ENCODE measurements at places on chromosomes 2 and 18.

DNA sequence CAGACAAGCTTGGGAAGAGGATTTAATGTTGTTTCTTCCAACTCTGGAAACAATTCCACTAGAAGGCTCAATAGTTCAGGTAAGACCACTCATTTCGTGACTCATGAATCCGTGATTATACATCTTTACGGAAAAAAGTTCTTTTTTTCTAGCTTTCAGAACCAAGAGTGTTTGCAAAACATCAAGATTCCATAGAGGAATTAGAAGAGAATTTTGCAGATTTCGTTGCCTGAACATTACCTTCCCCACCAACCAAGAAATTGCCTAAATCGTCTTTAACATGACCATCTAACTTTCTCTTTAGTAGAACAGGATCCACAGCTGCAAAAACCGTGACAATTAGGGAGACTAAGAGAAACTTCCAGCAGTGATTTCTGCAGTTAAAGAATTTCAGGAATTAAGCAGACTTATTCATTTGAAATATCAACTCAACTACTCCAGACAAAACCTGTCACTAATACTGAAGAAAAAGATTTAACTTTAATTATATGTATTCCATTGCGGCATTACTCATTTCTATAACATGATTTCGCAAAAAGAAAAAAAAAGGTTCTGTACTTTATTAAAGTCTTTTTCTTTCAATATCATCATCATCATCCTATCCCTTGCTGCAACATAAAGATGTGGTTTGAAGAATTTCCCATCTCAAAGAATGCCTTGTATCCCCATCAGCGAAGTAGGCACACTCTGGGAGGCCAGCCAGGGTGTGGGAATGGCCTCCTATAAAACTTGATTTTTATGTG lies 1.9 kb upstream of the NAB1 start:
- no peak for DNase-seq

GRCh38 chr18:7686278-7686677 lies 119.2 kb downstream of the PTPRM start:
- no peak for DNase-seq

DNA sequence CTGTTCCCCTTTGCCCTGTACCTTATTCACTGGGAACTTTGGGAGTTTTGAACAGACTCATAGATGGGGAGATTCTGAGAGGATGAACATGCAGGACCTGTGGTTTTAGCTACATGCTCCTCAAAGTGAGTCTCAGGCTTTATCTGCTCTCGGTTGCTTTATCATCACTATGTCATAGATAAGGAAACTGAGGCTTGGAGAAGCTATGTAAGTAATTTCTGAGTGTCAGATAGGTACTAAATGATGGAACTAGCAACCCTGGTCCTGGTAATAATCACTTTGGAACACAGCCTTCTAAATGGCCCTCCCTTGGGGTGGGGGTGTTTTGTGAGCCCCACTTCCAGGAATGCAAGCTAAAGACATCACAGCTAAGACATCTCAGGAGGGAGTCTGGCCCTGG lies 186.2 kb upstream of the MEX3C start:
- DNase-seq, result no peak

GRCh38 chr2:69943000-69943842 lies 18.2 kb downstream of the ASPRV1 start:
- DNase-seq, result no peak

GRCh38 chr2:209619782-209620181 lies 151.8 kb upstream of the UNC80 start:
- no peak for DNase-seq

DNA sequence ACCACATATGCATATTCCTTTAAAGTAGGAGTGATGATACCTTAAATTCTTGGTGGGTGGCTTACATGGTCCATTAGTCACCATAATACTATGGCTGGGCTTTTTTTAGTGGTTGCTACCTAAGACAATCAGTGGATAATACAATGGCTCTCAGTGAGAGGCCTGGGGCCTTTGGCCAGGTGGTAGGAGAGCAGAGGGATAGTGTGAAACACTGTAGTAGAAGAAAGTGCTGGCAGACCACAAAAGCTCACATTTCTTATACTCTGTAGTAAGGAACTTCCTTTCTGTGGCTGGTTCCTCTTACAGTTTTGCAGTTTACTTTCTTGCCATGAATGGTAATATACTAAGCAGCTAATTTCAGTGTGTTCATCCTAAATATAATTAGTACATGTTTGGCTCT lies 583.5 kb downstream of the XIRP2 start:
- DNase-seq, result no peak

GRCh38 chr2:31231571-31232302 lies 2.2 kb upstream of the EHD3 start:
- peak; percentile 16 for DNase-seq

- no peak for DNase-seq
These were observed 328.2 kb upstream of the COL3A1 start for GRCh38 chr2:188645986-188646385.

DNA sequence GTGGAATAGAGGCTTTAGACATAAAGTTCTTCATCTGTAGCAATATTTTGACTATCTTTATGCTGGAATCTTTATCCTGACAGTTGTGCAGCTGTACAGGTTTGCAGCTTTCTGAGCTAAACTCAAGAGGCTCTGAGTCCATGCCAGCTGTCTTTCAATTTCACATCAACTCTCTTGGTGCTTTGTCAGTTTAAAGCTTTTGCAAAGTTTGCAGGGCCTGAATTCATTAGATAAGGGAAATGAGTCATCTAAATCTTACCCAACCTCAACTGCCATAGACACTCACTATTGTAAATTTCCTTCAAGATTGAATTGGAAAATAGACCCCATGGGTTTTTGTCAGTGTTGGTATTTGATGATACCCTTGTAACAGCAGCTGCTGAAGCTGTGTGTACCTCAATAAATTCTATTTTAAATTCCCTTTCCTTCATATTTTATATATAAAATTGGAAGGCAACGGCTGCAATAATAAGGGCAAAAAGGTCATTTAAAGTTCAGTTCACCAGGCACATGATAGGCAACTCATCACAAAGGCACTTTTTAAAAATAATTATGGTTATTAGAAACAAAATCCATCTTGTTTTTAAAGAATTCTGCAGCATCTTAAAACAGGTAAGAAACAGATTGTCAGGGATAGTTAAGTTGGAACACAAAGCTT lies 169.9 kb upstream of the SLC39A10 start:
- DNase-seq, result no peak

DNA sequence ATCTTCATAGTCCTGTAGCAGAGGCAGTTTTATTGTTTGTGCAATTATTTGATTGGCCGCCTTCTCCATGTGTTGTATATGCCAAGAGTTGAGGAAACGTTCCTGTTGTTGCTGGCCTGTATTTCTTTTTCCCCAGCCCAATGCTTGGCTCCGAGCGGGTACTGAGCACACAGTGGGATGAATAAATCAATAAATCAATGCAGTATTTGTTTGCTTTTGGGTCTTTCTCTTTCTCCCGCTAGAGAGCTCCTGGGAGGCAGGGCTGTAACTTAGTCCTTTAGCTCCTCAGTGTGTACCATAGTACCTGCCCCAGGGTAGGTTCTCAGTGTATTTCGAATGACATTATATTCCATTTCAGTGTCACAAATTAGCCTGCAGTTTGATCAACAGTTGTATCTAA lies 71.8 kb downstream of the ICOS start:
- DNase-seq, result no peak

GRCh38 chr2:41932241-41933045 lies 115.4 kb upstream of the PKDCC start:
- peak; percentile 89 for DNase-seq

DNA sequence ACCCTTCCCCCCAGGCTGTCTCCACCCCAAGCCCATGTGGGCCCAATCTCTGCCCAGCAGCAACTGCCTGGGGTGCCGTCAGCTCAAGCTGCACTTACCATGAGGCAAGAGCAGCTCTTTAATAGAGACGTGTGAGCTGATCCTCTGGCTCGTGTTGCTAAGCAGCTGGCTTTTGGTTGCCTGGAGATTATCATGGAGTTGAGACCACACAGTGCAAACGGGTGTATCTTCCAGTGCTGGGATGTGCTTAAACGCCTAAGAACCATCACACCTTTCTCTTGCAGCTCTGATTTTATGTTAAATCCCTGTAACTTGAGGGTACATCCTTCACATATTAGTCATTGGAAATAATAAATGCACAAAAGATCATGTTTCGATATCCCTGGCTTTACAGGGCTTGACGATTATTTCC lies 271.1 kb downstream of the PRKCE start:
- no peak for DNase-seq

DNA sequence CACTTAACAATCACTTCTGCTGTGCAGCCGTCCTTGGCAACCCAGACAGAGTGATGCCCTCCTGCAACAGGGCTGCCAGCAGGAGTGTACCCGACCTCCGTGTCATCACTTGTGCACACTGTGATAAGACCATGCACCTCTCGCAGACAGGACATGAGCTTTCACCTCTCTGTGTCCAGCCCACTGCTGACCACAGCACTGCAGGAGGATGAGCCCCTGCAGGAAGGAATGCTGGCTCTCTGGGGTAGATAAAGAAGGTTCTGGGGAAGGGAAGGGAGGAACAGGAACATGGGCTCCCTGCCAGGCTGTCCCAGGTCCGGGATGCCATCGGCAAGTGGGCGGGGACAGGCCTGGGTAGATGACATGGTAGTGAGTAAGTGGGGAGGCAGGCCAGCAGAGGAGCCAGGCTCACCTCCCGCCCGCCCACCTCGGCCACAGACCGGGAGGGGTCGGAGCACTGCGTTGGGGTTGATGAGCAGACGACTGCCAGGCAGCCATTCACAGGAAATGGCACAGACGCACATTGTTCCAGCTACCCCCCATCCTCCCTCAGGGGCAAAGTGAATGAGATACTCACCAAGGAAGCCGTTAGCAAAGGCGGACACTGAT lies 18.6 kb upstream of the COL6A3 start:
- no peak for DNase-seq

- no peak for DNase-seq
These were observed 23.8 kb upstream of the SERPINB12 start for GRCh38 chr18:63518178-63519012.

- no peak for DNase-seq
These were observed 6.0 kb upstream of the ROCK1 start for GRCh38 chr18:21117409-21118131.

GRCh38 chr2:239866350-239866749 lies 158.8 kb downstream of the NDUFA10 start:
- DNase-seq, result no peak

- DNase-seq, result no peak
These were observed 487.6 kb downstream of the METTL4 start for GRCh38 chr18:2083691-2084090.

- no peak for DNase-seq
These were observed 22.7 kb downstream of the TRAPPC8 start for GRCh38 chr18:31920277-31920676.

DNA sequence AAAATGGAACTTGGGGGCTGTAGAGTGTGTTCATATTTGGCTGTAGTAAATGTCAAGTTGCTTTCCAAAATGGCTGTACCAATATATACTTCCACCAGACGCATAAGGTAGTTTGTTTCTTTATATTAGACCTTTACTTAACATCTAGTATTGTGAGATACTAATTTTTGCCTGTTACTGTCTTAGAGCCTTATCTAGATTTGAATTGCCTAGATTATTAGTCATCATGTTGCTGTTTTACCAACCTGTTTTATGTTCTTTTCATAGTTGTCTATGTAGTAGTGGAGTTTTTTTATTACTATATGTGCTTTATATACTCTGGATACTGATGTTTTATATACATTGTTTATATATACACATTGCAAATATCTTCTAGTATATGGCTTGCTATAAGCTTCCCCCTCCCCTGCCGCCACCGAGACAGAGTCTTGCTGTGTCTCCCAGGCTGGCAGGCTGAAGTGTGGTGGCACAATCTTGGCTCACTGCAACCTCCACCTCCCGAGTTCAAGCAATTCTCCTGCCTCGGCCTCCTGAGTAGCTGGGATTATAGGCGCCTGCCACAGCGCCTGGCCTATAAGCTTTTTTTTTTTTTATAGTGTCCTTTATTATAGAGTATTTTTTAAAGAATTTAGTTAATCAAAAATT lies 18.9 kb downstream of the SLC39A10 start:
- no peak for DNase-seq

DNA sequence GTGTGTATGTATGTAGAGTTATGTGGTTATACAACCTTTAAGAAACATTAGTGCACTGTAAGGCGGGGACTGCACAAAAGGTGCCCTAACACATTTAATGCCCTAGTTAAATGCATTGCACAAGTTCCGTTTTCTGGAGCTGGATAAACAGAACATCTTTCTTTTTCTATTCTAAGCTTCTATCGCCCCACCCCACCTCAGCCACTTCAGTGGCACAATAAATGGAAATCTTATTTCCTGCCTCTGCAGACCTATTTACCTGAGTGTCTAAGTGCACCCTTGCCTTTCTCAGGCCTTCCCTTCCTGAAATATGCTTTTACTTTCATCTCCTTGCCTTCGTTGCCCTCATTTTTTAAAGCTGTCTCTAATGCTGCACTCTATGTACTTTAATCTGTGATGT lies 123.5 kb downstream of the TANC1 start:
- DNase-seq, result no peak

GRCh38 chr2:156279446-156280150 lies 52.9 kb downstream of the NR4A2 start:
- no peak for DNase-seq

GRCh38 chr2:102159295-102159694 lies 16.7 kb downstream of the IL1R1 start:
- no peak for DNase-seq

DNA sequence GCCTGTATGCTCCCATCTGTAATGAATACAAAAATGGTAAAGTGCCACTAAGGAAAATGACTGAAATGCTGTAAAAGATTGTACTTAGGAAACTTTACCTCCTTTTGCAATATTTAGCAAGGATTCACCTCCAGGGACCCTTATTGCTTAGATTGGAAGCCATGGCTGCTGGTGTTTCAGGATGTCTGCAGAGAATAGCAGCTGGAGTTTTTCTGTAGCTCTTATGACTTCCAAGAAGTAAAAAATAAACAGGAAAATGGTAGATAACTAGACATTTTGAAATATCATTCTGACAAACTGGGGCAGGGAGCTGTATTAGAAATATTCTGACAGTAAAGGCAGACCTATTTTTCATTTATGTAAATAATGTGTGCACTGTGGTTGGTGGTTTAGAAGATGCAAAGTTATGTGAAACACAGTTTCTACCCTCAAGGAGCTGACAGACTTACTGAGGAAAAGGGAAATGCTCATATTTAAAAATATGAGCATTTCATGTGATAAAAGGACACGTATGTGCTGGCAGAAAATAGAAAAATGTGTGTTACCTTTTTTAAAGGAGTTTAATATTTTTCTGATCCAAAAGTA lies 224.9 kb upstream of the BOD1L2 start:
- DNase-seq, result no peak

DNA sequence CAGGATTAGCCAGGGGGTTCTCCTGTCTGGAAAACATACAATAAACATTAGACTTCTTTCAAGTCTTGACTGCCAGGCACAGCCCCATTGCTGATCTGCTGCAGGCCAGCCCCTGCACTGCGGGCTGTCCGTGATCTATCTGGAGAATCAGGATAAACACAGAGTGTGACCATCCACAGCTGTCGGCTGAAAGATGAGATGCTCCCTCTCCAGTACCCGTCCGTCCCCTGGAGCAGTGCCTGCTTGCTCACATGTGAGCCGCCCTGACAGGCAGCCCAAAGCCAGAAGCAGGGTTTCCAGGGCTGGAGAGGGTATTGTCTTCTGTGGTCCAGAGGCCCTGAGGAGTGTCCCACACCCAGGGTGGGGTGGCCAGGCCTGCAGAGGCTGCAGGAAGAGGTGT lies 46.1 kb upstream of the FOSL2 start:
- DNase-seq, result no peak

GRCh38 chr2:11056614-11057013 lies 98.7 kb upstream of the SLC66A3 start:
- DNase-seq, result no peak

GRCh38 chr2:177721818-177722567 lies 329.4 kb downstream of the AGPS start:
- no peak for DNase-seq
